ENCODE measurements at places on chromosomes 3 and 15.

DNA sequence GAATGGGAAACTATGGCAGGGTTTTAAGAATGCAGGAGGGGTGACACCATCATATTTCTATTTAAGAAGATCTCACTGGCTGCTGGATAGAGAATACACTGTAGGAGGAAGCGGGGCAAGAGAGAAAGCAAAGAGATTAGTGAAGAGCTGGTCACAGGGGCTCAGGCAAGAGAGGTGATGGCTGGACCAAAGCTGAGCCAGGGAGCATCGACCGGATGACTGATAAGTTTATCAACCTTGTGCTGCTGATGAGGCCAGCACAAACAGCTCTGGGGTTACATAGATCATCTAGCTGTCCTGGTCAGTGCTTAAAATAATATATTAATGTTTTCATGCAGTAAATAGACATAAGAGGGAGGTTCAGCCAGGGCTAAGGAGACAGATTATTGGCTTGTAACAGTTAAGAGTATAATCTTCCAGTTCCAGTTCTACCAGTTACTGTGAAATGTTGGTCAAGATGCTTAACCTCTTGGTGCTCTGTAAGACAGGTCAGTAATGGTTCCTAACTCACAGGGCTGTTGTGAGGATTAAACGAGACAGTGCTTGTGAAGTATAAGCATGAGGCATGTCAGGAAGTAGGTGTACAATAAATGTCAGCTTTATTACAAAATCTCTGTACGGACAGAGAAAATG lies 201.0 kb upstream of the FEZF2 start:
- DNase-seq, result no peak

DNA sequence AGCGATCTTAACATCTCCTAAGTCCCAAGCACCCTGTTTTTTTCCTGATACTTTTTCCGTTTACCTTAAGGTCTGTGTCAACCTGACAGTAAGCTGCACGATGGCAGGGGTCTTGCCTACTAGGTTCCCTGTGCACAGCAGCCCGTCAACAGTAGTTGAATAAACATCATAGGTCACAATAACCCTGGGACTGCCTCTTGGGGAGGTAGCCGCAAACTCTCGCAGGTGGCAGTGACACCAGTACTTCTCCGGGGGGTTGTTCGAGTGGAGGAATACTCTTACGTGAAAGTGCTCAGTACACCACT lies 365 bp upstream of the PDCD6IP start:
- DNase-seq, result no peak

DNA sequence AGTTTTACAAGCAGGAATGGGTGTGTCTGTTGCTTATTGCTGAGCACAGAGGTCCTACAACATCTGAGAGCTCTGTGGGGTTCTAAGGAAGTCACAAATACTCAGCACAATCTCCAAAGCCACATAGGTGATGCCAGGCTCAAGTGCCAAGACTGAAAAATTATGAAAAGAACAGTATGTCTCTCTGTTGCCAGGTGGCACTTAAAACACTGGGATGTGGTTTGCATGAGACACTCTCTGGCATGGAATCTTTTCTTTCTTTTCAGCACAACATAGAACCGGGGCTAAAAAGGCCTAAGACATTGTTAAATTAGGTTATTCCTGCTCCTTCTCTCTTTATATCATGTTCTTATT lies 127.3 kb upstream of the PRICKLE2 start:
- no peak for DNase-seq

DNA sequence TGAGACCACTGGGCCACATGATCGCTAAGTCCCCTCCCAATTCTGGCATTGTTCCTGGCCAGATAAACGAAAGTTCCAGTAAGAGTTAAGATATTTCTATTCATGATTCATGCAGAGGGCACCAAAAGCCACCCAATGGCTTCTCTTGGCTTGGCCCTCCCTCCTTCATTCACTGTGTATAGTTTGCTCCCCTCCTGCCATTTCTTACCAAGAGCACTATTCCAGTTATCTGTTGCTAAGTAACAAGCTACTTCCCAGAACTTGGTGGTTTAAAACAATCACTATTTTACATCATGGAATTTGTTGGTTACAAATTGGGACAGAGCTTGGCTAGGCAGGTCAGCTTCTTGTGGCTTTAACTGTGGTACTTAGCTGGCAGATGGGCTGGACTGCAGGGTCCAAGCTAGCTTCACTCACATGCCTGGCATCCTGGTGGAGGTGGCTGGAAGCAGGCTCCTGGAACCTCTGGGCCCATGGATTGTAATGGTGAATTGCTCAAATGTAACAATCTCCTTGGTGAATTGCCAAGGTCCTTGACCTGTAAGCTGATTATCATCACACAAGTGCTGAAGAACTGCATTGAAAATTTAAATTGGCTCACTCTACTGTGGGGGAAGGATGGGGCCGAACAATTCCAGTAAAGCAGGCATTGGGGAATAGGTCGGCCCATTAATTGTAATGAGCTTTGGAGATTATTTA lies 16.6 kb downstream of the EAF1 start:
- no peak for DNase-seq

DNA sequence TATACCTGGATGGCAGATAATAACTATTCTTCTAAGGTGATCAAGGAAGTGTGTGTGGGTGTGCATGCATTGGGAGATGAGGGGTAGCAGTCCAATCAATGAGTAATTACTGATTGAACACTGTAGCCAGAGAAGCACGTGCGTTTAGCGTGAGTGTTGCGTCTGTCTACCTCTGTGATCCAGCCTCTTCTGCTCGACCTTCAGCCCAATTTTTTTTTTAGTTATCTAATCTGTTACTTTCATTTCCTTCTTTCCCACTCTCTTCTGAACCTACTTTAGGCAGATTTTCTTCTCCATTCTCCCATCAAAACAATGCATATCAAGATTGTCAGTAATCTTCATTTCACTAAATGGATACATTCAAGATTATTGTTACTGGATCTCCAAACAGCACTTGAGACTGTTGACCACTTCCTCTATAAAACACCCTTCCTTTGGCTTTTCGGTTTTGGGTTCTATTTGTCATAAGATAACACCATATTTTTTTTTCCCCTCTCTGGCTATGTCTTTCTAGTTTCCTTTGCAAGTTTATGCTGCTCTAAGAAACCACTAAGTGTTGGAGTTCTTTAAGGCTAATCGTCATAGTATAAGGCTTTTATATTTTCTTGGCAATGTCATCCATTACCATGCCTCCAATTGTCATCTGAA lies 41.0 kb downstream of the MCTP2 start:
- DNase-seq, result no peak

- no peak for DNase-seq
Observed at GRCh38 chr3:100681496-100681895, 27.8 kb upstream of the TFG start.

- DNase-seq, result no peak
Observed at GRCh38 chr3:168975576-168975975, 687.9 kb downstream of the MECOM start.

DNA sequence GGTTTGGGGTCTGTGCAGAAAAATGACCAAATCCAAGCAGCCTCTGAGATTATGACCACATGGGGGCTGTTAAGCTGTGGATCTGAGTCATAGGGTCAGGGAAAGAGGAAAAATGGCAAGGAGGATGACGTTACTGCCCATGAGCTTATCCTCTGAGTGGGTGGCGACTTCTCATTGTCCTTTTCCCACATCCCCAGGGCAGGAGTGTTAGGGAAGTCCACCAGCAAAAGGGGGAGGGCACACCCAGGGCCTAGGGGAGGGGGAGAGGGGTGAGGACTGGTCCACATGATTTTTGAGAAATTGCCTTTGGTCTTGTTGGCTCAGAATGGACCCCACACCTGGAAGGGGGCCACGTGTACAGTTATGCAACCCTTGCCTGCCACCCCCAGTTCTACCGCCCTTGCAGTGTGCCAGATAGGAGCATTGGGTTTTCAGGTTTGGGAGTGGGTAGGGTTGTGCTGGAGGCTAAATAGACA lies 2.6 kb downstream of the CD276 start:
- no peak for DNase-seq

- no peak for DNase-seq
Observed at GRCh38 chr3:188937389-188937788, 234.4 kb upstream of the TPRG1 start.

DNA sequence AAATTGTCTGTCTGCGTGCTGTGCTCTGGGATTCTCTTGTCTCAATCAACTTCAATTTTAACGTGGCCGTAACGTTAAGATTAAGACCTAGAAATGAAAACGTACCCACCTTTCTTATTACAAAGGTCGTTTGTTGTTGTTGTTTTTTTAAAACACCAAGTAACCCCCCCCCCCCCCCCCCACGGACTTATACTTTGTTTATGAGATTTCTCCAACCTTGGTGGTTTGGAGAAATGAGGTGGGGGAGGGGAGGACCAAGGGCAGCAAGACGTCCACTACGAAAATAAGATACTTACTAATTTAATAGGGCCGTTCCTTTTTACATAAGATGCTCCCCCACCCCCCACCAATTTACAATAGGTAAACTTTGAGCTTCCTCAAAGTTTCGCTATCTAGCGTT lies 244.4 kb upstream of the TOPAZ1 start:
- DNase-seq, result no peak

DNA sequence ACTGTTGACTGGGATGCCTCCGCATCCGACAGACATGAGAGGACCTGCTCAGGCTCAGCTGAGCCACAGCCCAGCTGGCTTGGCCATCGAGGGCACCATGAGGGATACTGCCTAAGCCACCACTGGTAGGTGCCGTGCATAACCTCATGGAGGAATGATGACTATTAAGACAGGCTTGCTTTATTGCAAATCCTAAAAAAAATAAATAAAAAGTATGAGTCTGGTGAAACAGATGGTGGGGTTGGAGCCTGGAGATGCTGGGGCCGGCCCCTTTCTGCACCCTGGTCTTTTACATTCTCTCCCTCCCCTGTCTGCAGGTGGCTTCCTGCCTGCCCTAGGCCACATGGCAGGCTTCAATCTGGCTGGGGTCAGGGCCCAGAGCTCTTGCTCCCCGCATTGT lies 24.0 kb upstream of the RAD18 start:
- no peak for DNase-seq

- no peak for DNase-seq
Observed at GRCh38 chr3:157445857-157446256, 9.2 kb downstream of the PTX3 start.

DNA sequence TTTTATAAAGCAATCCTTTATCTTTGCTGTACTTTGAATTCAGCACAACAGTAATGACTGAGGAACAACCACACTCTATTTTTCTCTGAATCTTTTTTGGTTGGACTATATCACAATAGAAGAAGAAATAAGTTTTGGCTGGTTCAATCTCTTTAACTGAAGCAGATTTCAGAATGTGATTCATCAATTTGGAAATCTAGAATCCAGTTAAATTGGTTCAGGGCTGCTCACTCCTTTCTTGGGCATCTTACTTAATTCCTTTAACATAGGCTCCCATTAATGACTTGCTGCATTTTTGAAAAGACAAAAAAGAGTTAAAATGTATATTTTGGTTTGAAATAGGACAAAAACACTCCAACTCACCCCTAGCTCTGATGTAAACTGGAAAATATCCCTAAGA lies 688.3 kb upstream of the NECTIN3 start:
- DNase-seq, result no peak

DNA sequence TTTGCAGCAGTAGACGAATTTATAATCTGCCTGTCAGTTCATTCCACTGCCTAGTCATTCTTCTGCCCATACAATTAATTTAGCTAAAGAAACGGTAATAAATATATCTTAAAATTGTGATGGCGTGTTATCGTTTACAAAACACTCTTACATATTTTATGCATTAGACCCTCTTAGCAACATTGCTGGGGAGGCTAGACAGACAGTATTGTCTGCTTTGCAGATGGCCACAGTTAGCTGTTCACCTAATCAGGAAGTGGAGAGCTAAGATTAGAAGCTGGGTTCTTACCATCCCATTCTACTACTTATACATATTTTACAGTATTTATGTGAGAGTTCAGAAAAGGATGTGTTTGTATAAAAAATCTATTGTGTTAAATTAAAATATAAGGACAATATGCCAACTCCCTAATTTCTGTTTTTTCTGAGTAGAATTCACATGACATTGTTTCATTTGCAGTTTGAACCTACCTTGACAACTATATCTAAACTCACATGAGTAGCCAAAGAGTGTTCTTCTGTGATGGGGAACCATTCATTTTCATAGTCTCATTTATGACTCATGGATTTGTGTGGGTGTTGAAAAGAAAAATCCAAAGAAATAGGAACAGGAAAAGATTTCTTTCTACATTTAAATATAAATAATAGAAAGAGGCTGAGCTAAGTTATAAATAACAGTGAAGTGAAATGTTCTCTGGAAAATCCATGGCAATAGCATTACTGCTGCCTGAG lies 41.7 kb upstream of the C3orf80 start:
- no peak for DNase-seq

- DNase-seq, result no peak
Observed at GRCh38 chr3:56422316-56422715, 46.0 kb downstream of the ERC2 start.

DNA sequence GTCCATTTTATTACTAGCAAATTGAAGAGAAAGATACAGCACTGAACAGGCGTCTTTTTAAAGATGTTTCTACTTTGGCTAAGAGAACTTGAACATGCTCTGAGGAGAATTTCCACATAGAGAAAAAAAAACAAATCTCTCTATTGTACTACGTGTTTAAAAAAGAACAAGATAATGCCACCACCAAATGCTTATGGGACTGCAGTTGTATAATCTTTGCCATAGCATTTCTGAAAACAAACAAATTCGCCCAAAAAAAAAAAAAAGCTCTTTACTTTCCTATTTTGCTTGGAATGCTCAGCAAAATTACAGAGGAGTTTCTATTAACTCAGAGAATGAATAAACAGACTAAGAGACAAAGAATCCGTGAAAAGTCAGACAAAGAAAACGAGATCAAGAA lies 114.2 kb downstream of the CNTN3 start:
- DNase-seq, result no peak

DNA sequence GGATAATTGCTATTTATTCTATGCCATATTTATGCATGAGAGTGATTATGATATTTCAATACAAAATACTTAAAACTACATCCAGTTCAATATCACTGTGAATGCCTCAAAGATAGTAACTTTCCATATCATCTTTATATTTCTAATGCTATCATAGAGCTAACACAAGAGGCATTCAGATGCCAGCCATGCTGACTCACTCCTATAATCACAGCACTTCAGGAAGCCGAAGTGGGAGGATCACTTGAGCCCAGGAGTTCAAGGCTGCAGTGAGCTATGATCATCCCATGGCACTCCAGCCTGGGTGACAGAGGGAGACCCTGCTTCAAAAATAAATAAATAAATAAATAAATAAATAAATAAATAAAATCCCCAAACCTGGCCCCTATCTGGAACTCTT lies 498.7 kb downstream of the EPHA3 start:
- no peak for DNase-seq
